ENCODE measurements at places on chromosomes 4 and X.
A peak's percentile ranks its signal among the peaks of the same experiment; 100 is the strongest.

DNA sequence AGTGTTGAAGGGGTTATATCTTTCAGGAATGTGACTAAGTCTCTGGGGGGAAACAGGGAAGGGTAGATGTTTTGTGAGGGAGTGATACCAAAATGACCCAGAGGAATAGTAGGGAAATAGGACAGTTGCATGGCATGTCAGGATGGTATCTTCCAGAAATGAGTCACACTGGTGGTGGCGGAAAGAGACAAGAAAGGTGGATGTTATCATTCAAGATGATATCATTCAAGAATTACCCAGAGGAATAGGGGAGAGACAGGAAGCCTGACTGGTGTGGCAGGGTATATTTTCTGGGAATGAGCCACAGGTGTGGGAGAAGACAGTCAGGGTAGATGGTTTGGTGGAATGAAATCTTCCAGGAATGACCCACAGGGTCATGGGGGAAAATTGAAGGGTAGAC, 61.1 kb downstream of the MAOA start:
- no peak for DNase-seq

DNA sequence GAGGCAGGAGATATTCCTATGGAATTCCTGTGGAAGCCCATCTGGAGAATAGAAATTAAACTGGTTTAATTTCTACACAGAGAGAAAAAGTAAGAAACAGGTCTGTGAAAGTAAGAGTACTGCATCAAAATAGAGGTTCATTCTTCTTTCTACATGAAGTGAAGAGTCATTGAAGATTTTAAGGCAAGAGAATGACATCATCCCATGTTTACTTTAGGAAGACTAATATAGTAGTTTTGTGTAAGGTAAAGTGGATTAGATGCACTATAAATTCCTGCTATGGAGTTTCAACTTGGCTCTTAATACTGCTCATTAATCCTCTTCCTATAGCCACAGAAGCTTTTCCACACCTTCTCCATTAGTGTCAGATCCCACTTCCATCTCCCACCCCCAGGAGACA, 47.6 kb downstream of the CNGA1 start:
- DNase-seq, result no peak

- no peak for DNase-seq
Measured at GRCh38 chrX:130285069-130285620, 16.4 kb upstream of the ZNF280C start.

DNA sequence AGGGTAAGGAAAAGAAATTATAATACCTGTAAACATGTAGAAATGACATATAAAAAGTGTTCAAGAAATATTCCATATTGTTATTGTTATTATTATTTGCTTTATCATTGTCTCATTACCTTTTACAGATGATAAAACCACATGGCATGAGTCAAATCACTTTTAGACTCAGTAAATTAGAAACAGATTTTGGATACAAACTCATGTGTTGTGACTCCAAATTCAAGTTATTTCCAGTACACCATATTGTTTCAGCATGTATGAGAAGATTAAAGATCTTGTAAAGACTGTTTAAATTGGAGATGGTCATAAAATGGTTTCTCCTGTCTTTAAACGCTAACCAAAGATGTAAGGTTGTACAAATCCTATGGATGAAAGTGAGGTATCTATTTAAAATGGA, 18.1 kb downstream of the PPP1R2C start:
- DNase-seq, result no peak

- DNase-seq, result no peak
Measured at GRCh38 chr4:65580551-65580950, 89.7 kb downstream of the EPHA5 start.

DNA sequence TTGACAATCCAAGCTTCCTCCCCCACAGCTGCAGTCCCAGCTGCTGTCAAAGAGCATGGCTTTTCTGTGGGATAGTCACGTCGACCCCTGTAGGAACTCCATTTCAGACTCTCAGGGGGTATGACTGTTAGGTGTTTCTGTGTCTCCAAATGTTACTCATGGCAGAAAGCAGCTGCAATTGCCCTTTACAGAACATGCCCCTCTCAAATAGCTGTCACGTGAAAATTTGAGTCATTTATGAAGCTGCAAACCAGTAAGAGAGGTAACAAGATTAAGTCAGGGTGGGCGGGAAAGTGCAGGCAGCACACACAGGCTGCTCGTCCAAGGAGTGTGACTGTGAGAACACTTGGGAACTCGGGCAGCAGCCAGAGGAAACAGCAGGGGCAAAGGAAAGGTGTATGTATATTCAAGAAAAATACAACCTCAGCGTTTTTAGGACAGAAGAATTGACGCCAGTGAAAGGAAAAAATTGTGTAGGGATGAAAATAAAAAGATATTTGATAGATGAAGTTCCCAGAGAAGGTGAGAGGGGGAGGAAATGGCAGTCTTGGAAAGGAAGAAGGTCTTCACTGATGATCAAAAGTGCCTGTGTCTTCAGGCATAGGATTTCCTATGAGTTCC, 66.5 kb upstream of the TMEM184C start:
- DNase-seq, result no peak

DNA sequence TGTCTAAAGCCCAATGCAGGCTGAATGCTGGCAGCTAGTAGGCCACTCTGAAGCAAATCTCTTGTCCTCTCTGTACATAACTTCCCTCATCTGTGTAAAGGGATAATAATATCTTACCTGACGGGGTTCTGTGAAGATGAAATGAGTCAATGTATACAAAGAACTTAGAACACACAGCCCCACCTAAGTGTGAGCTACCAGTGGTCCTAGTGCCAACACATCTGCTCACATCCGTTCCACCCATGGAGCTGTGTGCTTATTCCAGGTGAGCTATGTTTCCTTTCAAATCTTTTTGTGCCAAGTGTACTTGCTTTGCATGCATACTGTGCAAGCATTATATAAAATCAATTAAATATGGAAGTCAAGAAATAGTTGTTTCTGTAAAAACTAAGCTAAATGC, 116.4 kb downstream of the TSPAN5 start:
- DNase-seq, result no peak

- no peak for DNase-seq
Measured at GRCh38 chr4:156939139-156939538, 32.5 kb downstream of the PDGFC start.

- no peak for DNase-seq
Measured at GRCh38 chrX:47608130-47608810, 11.4 kb downstream of the SYN1 start.

DNA sequence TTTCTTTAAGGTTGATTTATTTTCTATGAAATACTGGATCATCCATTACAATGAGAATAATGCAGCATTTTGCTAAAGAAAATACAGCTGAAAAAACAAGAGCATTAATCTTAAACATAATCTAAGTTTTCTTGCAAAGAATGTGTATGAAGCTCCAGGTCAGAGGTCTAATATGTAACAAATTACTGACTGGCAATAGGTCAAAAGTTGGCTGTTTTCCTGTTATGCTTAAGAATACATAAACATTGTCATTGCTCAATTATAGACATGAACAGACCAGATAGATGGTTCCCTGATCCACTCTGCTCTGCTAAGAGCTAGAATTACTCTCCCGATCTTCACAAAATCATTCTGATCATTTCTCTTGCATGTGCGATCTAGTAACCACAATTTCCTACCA, 718.6 kb downstream of the PDHA2 start:
- no peak for DNase-seq

GRCh38 chr4:175441256-175441655, 370.8 kb downstream of the GPM6A start:
- no peak for DNase-seq

DNA sequence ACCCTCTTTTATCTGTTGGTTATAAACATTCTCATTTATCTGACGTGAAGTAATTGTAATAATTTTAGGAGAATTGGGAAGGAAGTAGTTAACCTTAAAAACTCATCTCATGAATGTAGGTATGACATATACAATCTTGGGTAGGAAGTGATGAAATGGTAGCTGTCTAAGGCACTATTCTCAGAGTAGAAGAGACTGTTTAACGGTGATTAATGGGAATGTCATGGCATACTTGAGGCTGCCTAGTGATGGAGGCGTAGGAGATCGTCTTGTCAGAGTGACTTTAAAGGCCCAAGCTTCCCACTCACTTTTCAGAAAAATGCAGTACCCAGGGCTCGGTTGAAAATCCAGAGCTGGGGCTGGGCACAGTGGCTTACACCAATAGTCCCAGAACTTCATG, 19.4 kb upstream of the AGA start:
- DNase-seq, result no peak

DNA sequence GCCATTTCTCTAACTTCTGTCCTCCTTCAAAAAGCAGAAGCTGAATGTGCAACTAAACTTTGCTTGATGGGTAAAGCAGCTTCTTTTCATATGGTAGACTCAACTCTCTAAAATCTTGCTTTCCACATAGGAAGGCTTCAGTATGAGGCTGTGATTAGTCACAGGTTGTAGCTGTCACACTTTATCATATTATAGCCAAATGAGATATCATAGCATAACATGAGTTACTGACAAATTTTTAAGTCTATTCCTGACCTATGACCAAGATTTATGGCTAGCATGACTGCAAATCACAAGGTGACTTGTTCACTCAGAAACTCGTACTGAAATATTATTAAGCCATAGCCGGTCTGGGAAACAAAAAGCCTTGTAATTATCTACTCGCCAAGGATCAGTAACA, 998.6 kb downstream of the RPA4 start:
- DNase-seq, result no peak

- DNase-seq, result no peak
Measured at GRCh38 chr4:30536231-30536630, 183.9 kb upstream of the PCDH7 start.

GRCh38 chr4:3352505-3352904, 59.7 kb downstream of the RGS12 start:
- DNase-seq, result no peak

- peak; percentile 45 for DNase-seq
Measured at GRCh38 chr4:41692717-41693345, 55.7 kb downstream of the PHOX2B start.

DNA sequence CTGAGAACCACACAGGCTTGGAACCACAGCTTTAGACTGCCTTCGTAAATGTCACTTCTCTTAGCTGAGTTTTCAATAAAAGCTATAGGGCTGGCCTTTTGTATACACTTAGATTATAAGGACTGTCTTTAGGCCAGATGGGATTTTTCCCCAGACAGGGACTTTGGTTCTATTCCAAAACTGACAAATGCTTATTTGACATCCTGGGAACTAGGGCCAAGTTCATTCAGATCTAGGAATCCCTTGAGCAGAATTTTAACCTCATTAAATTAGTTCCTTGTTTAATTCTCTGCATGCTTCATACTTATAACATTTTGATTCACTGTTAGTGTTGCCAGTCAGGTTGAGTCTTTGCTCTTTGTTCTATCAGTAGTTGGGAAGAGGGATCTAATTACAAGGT, 23.1 kb downstream of the ZRSR2 start:
- DNase-seq, result no peak

DNA sequence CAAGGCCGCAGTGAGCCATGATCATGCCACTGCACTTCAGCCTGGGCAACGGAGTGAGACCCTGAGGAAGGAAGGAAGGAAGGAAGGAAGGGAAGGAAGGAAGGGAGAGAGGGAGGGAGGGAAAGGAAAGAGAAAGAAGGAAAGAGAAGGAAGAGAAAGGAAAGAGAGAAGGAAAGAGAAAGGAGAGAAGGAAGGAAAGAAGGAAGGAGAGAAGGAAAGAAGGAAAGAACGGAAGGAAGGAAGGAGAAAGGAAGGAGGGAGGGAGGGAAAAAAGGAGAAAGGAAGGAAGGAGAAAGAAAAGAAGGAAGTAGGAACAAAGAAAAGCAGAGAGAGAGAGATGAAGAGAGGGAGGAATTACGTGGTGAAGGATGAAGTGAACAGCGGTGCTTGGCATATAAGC, 30.4 kb downstream of the PRPS1 start:
- no peak for DNase-seq

- peak; percentile 5 for DNase-seq
Measured at GRCh38 chrX:45775468-45775867, 574.8 kb upstream of the DIPK2B start.

GRCh38 chrX:101257448-101258258, 33.5 kb downstream of the TAF7L start:
- DNase-seq, result no peak

GRCh38 chr4:150286656-150287055, 208.4 kb downstream of the DCLK2 start:
- DNase-seq, result no peak

DNA sequence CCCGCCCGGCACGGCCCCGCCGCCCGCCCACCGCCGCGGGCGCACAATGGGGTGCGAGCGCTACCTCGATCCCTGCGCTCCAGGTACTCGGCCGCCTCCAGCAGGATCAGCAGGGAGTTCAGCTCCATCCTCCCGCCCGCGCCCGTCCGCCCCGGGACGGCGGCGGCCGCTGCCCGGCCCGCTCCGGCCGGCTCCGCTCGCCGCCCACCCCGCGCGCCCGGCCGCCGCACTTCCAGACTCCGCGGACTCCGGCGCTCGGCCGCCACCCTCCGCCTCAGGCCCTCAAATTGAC, at the start of gene MXD4:
Gene MXD4, minus strand, starts transcription at position 257 of the 292 bp plus-strand sequence. Its CDS starts 129 bp downstream, at position 128.
- no peak for DNase-seq
